Kidney tubule cell (primary cell): ENCODE measurements at places on chromosomes 4 and X.

DNA sequence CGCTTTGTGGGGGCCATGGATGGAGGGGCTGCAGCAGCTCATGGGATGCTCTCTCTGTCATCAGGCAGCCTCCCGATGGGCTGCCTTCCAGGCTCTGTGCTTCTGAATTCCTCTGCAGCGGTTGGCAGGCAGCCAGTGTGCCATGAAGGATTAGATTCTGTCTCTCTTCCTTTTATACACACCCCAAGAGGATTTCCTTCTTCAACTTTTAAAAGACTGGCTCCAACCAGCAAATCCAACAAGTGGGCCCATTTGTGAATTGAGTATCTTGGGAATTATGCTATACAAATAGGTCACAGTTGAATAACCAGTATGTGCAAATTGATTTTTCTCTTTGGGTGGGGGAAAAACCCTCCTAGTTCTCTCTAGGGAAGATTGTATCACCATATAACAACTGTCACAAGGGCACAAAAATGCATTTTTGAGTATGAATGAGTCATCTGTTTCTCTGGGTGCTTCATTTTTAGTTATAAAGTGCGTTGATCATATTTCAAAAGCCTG lies 96.8 kb upstream of the FAT1 start:
- peak; percentile 63 for DNase-seq

DNA sequence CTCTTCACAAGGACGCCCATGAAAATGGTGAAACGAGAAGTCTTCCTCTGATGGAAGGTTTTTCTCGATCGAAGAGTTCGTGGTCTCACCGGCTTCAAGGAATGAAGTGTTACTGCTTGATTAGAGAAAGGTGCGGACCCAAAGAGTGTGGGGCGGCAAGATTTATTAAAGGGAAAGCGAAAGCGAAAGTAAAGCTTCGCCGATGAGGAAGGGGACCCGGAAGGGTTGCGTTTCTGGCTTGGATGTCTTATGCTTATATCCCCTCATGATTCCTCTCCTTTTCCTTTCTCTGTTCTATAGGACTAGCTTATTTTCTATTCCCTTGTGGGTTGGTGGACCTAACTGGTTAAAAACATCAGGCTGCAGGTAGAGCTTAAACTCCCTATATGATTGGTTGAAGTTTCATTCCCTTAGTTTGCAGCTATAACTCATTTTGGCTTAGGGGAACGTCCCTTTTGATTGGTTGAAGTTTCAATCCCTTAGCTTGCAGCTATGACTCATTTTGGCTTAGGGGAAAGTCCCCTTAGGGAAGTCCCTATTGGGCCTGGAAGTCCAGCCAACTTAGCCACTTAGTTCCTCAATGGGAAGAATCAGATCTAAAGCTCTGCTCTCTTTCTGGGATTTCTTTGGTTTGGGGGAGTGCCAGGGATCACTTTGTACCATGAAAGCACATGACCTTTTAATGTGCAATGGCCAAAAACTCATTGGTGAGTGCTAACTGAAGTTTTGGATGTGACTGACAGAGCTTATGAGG lies 1025.0 kb upstream of the PCDH10 start:
- DNase-seq: peak; percentile 72

GRCh38 chrX:28960063-28960462 lies 372.8 kb downstream of the IL1RAPL1 start:
- DNase-seq: no peak

GRCh38 chr4:186719925-186720694 lies 3.5 kb downstream of the FAT1 start:
- peak; percentile 57 for DNase-seq

GRCh38 chr4:90145319-90145718 lies 18.1 kb downstream of the CCSER1 start:
- no peak for DNase-seq

DNA sequence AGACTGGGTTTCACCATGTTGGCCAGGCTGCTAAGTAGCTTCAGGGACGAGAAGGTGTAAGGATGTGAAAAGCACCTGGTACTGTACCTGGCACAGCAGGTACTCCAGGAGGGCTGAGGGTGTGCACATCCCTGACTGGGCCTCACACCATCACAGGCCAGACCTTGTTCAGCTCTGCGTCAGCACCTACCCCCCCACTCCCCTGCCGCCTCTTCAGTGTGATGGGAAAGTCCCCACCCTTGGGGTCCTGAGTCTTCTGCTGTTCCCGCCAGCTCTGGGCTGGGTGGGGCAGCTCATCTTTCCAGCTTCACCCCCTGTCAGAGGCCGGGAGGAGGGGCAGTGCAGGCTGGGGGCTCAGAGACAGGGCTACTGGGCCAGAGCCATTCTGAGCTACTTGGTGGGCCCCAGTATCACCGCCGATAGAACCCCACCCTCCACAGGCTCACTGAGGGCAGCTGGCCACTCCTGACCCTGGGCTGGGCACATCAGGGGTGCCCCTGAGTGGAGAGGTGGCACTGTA lies 6.7 kb upstream of the SH3BP2 start:
- DNase-seq: no peak
